ENCODE measurements at places on chromosomes 2 and 18.
A peak's percentile ranks its signal among the peaks of the same experiment; 100 is the strongest.

DNA sequence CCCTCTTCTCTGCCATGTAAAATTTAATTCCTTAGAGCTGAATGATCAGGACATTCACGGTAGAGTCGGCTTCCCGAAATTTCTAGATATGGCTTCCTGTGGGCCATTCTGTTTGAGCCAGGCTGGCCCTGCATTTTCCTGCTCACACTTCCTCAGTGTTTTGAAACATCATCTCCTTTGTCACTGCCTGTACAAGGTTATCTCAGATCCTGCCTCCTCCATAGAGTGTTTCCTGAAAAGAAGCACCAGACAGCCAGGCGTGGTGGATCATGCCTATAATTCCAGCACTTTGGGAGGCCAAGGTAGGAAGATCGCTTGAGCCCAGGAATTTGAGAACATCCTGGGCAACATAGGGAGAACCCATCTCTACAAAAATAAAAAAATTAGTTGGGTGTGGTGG, 43.6 kb downstream of the GRHL1 start:
- no peak for DNase-seq

GRCh38 chr2:85215081-85215447, 81.9 kb downstream of the TCF7L1 start:
- no peak for DNase-seq

DNA sequence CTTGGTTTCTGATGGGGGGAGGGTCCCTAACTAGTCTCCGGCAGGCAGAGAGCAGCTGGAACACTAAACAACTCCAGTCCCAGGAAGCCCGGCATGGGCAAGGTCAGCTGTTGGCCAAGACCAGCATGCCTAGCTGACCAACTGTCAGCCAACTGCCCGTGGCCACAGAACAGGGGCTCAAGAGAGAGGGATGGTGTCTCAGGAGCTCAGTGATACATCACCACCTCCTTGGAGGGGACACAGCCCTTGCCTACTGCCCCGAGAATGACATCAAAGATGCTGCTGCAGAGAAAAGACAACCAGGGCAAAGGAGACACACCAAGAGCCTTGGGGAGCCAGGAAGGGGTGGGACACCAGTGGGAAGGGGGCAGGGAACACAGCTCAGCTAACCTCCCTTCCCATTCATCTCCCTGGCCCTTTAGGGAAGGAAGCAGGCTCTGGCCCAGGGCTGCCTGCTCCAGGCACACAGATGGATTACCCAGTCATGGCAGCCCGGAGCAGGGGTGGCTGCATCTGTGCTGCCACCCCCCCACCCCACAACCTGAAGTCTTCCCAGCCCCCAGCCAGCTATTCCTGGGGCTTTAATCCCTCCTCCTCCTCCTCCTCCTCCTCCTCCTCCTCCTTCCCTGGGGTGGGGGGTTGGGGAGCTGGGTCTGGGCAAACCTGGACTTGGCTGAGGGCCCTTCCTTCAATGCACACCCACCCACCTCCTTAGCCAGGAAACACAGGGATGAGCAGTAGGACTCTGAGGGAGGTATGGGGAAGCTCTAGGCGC, 1.9 kb downstream of the BIN1 start:
- DNase-seq = no peak

- no peak for DNase-seq
Measured at GRCh38 chr18:44807766-44808165, 127.1 kb downstream of the SETBP1 start.

- peak; percentile 79 for DNase-seq
Measured at GRCh38 chr2:241637018-241637794, at the start of the genes ATG4B and THAP4. TSS of gene ATG4B (plus strand) at chr2:241637693. CDS start at chr2:241637715, 22 bp downstream. TSS of gene THAP4 (minus strand) at chr2:241637158. CDS start at chr2:241637017, 141 bp downstream.

DNA sequence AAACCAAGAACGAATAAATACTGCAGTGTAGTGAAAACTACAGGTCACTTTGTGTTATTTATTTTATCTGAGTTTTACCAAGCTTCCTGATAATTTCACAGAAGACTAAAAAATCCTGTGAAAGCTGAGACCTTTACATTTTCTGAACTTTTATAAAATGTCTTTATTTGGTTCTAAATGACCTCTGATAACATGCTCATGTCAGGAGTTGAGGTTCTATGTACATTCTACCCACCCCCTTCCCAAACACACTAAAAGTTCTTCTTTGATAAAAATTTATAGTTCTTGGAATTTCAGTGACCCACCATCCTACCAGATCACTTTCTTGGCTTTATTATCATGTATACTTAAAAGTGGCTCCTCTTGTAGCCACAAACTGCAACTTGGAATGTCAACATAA, 463.1 kb downstream of the PIK3C3 start:
- no peak for DNase-seq

GRCh38 chr2:230205034-230205433, 14.8 kb downstream of the SP110 start:
- no peak for DNase-seq

DNA sequence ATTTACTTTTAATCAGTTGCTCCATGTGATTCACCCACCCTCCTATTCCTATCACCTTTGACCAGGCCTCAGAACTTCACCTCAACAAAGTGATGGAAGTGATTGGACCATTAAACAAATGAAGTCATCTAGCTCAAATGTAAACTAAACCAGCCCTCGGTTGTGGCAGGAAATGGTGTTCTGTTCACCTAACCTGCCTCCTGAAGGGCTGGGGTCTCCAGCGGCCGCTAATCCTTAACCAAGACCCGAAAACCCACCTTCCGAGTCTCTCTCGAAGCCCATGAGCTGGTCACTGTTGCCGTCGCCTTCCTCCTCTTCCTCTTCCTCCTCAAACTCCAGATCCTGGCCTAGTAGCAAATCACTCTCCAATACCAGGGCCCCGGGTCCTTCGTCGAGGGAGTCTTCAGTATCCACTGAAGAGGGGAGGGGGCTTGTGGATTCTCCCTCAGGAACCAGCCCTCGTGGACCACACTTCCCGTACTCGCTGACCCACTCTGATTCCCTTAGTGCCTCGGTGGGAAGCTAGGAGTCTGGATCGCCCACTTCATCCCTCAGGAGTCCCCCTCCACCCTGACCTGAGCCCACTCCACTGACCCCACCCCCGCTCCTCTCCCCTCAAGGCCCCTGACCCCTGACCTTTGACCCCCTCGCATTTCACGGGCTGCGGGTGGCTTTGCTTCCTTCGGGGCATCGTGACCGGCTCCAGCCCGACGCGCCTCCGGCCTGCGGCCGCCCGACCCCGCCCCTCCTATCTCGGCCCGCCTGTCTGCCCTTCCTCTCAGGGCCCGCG, 503 bp downstream of the ZNF513 start:
- DNase-seq = peak; percentile 70

DNA sequence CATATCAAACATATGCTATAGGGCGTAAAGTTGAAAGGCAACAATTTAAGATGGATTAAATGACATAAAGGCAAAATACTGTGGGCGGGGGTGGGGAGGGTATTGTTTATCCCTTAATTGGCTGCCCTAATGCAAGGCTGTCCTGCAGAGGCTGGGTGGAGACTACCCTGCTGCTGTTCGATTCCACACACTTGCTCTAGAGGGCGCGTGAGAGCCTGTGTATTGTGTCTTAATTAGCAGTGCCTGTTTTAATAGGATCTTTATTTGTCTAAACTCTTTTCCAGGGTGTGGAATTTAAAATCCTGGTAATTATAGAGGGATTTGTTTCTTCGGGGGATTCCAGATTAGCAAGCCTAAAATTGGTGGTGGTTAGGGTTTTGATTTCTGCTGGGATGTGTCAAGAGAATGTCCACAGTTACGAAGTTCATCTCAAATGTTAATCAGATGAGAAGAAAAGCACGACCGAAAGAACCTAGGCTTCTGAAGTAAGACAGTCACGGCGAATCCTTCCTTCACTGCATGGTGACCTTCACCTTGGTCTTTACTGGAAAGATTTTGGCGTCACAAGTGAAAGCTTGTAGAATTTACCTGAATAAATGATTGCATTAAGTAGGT, 103.5 kb upstream of the MAP3K20 start:
- DNase-seq = peak; percentile 33

- no peak for DNase-seq
Measured at GRCh38 chr2:181751266-181752030, 71.1 kb upstream of the NEUROD1 start.

GRCh38 chr2:115738111-115738510, 1295.7 kb downstream of the DPP10 start:
- no peak for DNase-seq

DNA sequence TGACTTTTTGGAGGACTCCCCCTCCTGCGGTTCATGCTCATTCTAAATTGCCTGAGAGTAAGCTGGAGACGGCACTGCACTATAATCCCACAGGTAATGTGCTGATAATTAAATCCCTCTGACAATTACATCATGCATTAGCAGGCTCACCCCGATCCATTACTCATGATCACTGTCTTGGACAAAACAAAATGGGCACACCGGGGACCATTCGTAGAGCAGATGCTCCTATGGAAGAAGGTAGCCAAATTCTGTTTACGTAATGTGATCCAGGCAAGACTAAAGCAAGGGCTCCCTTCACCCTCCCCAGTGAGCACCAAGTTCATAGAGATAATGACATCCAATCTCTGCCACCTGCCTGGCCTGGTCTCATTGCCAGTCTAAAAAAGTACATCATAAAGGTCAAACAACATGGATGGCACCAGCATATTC, 657.1 kb upstream of the SOX11 start:
- no peak for DNase-seq

- DNase-seq = no peak
Measured at GRCh38 chr2:223041527-223042109, 10.4 kb upstream of the KCNE4 start.

GRCh38 chr2:58720770-58721697, 479.9 kb upstream of the FANCL start:
- no peak for DNase-seq

- no peak for DNase-seq
Measured at GRCh38 chr2:44612276-44612675, 250.5 kb downstream of the CAMKMT start.

DNA sequence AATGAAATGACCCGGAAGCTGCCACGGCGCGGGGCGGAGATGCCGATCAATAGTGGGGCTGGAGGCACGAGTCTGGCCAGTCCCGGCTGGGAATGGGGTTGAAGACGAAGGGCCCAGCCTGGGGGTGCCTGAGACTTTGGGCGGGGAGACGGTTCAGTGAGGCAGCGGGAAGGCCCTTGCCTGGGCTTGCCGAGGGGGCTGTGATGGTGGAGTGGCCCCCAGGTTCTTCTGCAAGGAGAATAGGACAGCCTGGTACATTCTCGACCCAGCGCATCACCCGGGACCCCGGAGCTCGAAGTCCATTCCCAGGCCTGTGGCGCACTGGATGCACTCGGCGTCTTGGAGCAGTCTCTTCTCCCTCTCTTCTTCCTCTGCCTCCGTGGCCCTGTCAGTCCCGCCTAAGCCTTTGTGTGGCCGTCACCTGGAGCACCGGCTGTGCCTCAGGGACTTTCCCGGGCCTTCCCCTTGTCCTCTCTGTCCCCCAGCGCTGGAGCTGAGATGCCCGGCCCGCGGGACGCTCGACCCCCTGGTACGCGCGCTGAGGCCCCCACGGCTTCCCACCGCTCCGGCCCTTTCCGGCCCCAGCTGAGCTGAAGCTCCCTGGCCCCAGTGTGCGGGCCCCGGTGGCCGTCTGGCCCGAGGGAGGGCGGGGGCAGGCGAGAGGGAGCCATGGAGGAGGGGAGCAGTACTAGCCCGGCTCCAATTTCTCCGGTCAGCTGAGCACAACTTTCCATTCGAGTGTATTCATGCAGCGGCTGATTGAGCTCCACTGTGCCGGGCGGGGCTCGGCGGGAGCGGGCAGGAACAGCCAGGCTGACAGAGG, 8.0 kb downstream of the SIX3 start:
- no peak for DNase-seq

- DNase-seq = no peak
Measured at GRCh38 chr18:32730068-32730467, 42.8 kb downstream of the KLHL14 start.

GRCh38 chr18:50602466-50602865, 42.6 kb downstream of the MAPK4 start:
- no peak for DNase-seq

DNA sequence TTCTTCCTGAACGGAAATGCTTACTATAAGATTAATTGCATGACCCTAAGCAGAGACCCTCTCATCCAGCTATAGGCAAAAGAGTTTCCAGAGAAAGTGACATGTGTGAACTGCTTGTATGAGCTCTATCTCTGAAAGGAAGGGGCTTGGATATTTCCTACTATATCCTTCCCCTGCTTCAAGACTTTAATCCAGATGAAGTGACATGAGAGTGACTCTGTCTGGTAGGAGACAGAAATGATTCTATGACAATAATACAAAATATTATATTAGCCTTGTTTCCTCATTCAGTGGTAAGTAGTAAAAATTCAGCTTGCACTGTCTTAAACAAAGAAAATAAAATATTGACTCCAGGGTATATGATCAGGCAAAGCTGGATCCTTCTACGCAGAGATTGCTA, 37.5 kb downstream of the NABP1 start:
- DNase-seq = no peak

DNA sequence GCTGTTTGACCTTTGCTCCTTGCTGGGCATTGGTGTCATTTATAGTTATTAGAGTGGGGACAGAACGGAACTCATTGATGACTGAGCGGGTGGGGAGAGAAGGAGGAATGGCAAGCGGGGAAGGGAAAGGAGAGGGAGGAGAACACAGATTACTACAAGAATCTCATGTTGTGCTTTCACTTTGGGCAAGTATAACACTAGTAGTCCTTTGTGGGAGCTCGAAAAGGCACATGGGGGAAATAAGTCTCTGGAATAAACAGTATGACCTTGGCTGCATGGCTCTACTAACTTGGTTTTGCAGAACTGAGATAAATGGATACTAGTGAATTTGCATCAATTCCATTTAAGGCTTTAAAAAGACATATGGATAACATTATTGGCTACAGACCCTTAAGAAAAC, 161.7 kb upstream of the NABP1 start:
- DNase-seq = no peak

DNA sequence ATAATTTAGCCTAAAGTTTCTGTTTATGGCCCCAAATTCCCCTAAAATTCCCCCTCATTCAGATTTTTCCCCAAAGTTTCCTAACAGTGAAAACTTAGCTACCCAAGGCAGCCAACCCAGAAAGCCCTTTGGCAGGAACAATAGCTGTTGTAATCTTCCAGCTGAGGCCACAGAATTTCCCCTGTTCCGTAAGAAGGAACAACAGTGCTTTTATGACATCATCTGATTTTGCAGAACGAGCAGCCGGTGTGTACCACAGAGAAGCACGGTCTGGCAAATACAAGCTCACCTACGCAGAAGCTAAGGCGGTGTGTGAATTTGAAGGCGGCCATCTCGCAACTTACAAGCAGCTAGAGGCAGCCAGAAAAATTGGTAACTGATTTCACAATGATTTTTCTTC, 6.3 kb downstream of the TNFAIP6 start:
- peak; percentile 3 for DNase-seq

GRCh38 chr2:49753344-49753985, 599.1 kb upstream of the FSHR start:
- no peak for DNase-seq

GRCh38 chr2:239401881-239402233, 1.0 kb upstream of the HDAC4 start:
- no peak for DNase-seq

DNA sequence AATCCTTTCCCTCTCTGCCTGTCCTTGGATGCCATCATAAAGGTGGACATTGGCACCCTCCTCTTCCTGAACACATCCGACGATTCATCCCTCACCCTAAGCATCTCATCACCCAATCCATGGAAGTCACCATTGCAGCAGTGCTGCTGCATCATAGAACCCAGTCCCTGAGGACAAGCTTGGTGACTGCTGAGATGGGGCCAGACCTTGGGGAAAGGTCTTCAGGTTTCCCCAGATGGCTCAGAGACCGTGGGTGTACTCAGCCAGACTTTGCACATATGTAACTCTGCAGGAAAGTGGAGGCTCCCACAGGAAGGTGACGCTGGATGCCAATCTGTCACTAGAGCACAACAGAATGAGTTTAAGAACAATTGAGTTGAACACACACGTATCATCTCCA, 202.2 kb downstream of the SOX11 start:
- no peak for DNase-seq

- DNase-seq = no peak
Measured at GRCh38 chr2:125746321-125747164, 909.4 kb upstream of the GYPC start.
